Activated CD8-positive, alpha-beta memory T cell treated with anti-CD3 and anti-CD28 coated beads for 48 hours (primary cell): ENCODE measurements at places on chromosomes 1 and 21.

DNA sequence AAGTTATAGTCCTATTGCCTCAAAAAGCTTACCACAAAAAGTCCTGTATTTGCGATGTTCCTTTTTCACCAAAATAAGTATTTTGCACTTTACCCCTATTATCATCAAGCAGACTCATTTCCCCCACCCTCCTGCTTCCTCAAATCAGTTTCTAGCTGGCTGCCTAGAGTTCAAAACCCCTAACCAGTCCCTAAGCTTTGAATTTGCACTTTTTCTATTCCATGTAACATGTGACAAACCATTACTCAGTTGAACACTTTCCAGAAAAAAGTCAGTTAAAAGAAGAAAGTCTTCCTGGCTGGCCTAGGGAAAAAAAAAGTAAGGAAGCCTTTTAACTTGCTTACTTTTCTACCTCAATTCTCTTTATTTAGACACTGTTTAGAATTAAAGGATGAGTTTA, 8.2 kb downstream of the CEP170 start:
- DNase-seq, result no peak

GRCh38 chr1:169110689-169111447, 4.4 kb downstream of the ATP1B1 start:
- DNase-seq, result no peak

- no peak for DNase-seq
Observed at GRCh38 chr1:34113887-34114286, 51.1 kb downstream of the CSMD2 start.

- DNase-seq, result no peak
Observed at GRCh38 chr1:48035371-48036141, 38.4 kb upstream of the TRABD2B start.

GRCh38 chr1:183982172-183982963, 55.2 kb downstream of the COLGALT2 start:
- DNase-seq, result no peak
